Activated CD4-positive, alpha-beta T cell treated with anti-CD3 and anti-CD28 coated beads for 36 hours (primary cell): ENCODE measurements at places on chromosomes 1 and 21. TPM values are rescaled to one million over a fixed set of nuclear protein-coding genes. Genes with fewer than 3 reads are reported as not detected.

Gene CNTN2
- not detected for total RNA-seq

DNA sequence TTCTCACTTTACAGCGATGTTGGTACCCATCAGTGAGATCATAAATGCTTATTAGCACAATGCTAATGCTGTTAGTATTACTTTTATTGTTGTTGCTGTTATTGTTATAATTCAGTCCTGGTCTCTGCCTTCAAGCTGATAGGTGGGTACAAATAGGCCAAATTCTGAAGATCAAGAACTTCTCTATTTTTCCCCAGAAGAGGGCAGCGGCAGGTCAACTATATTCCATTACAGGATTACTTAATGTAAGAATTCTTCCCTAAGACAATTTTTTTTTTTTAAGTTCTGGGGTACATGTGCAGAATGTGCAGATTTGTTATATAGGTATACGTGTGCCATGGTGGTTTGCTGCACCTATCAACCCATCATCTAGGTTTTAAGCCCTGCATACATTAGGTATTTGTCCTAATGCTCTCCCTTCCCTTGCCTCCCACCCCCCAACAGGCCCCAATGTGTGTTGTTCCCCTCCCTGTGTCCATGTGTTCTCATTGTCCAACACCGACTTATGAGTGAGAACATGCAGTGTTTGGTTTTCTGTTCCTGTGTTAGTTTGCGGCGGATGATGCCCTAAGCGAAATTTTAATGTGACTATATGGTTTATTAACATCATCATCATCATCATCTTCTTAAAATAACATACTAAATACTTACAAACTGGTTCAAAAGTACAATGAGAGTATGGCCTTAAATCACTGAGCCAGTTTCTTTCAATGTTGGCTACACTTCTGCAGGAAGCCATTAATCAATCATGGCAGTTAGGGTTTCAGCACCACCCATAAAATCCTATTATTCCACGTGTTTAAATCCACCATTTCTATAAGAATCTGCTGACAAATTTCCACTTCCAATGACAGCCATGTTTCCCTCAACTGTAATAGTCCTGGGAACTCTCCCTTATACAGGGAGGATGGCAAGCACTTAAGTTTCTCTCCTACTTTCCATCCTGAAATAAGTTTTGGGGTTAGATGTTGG is 19.2 kb downstream of the SLC19A2 start:
- peak; percentile 46 for DNase-seq

DNA sequence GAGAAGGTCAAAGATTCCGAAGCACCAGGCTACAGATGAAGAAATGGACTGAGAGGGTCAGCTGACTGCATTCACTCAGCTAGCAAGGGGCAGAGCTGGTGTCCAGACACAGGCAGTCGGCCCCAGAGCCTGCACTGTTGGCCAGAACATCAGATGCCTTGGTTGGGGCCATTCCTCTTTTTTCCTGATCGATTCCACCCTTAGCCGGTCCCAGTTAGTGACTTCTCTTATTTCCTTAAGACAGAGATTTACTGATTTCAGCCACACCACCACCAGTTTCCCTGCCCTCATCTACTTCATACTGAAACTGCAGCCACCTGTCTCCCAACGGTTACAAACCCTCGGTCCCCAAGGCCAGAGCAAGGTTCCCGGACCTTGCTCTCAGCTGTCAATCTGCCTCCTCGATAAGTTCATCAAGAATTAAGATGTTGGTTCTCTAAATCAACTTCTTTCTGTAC is 11.5 kb downstream of the CD58 start:
- no peak for DNase-seq

Gene PCBP3
- total RNA-seq = 12.2 TPM
